ENCODE measurements at places on chromosomes 2 and 18.

- H3K27me3 ChIP-seq, result no peaks in the 10 kb centered on the region
- no peak overlapping the region for H3K27ac ChIP-seq
- H3K36me3 ChIP-seq, result no peaks in the 10 kb centered on the region
- H3K4me1 ChIP-seq, result no peaks in the 10 kb centered on the region
- H3K4me3 ChIP-seq, result no peak overlapping the region
These were observed 15.5 kb upstream of the GNAL start for GRCh38 chr18:11673560-11673959.

GRCh38 chr2:72126186-72127100, 21.2 kb downstream of the CYP26B1 start:
- no peaks in the 10 kb centered on the region for H3K36me3 ChIP-seq
- no peaks in the 10 kb centered on the region for H3K27me3 ChIP-seq
- H3K4me3 ChIP-seq, result no peak overlapping the region
- no peak for DNase-seq

GRCh38 chr18:31217038-31217849, 54.6 kb upstream of the DSC1 start:
- DNase-seq, result no peak
- H3K27ac ChIP-seq, result no peak overlapping the region
- 0 out of 2 replicates have a peak, but pooled peaks cover 8% of the 10 kb centered on the region for H3K36me3 ChIP-seq

GRCh38 chr2:160294339-160294803, 94.3 kb upstream of the ITGB6 start:
- no peaks in the 10 kb centered on the region for H3K27me3 ChIP-seq
- H3K4me1 ChIP-seq, result no peaks in the 10 kb centered on the region
- no peak overlapping the region for H3K27ac ChIP-seq

GRCh38 chr2:99656994-99657393, 167.2 kb upstream of the REV1 start:
- H3K36me3 ChIP-seq, result no peaks in the 10 kb centered on the region
- peaks cover 6% of the 10 kb centered on the region for H3K4me1 ChIP-seq
- no peak overlapping the region for H3K4me3 ChIP-seq

- DNase-seq, result no peak
- H3K27me3 ChIP-seq, result no peaks in the 10 kb centered on the region
- H3K27ac ChIP-seq, result no peak overlapping the region
- no peaks in the 10 kb centered on the region for H3K36me3 ChIP-seq
- H3K4me3 ChIP-seq, result no peak overlapping the region
- no peaks in the 10 kb centered on the region for H3K4me1 ChIP-seq
These were observed 121.7 kb downstream of the INO80D start for GRCh38 chr2:205964111-205964761.

- H3K36me3 ChIP-seq, result no peaks in the 10 kb centered on the region
- no peak overlapping the region for H3K4me3 ChIP-seq
- no peak overlapping the region for H3K27ac ChIP-seq
- DNase-seq, result no peak
- no peaks in the 10 kb centered on the region for H3K4me1 ChIP-seq
These were observed 57.5 kb upstream of the MFF start for GRCh38 chr2:227267410-227268115.

DNA sequence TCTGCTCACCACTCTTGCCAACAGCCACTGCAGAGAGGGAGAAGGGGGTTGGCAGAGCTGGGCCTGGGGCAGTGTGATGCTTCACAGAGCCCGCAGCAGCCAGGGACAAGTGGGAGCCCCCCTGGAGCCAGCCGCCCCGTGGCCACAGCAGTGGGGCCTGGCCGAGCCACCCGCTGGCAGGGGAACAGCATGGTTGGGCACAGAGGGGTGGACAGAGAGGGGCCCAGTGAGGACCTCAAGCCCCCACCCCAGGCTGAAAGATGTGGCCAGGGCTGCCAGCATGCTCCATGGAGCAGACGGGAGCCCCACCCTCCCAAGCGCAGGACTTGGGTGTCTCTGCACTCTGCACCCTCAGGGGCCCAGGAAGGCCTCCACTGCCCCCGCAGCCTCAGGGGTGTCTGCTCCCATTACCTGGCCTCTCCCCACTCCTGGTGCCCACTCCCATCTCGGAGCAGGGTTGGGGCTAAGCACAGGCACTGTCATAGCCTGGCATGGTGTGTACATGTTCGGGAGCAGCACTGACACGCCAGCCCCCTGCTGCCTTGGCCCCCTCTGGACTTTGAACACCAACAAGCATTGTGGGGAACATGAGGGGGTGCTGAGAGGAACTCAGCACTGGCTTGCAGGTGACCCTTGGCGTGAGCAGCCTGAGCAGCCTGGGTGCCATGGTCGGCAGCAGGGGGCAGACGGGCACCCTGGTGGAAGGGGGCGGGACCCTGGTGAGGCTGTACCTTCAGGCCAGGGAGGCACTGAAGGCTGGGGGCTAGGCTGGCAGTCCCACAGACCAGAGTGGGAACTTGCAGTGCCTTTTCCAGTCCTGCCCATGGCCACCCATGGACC, 279.6 kb upstream of the CYP26B1 start:
- DNase-seq, result no peak
- no peak overlapping the region for H3K4me3 ChIP-seq
- H3K27ac ChIP-seq, result no peak overlapping the region
- no peaks in the 10 kb centered on the region for H3K36me3 ChIP-seq

DNA sequence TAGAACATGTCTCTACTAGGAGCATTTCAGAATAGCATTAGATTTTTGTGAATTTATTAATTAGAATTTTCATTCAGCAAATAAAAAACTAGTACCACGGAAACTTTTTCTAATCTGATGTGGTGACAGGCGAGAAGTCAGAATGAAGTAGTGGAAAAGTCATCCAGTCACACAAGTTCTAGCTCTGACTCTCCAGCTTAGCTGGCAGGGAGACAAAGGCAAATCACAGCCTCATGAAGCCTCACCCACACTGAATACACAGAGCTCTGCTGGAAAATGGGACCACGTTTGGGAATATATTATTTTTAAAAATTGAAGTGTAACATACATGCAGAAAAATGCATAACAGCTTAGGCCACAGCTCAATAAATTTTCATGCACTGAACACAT, 86.1 kb downstream of the L3MBTL4 start:
- H3K4me3 ChIP-seq, result no peak overlapping the region
- H3K27ac ChIP-seq, result no peak overlapping the region
- DNase-seq, result no peak
- H3K36me3 ChIP-seq, result 0 out of 2 replicates have a peak, but pooled peaks cover 3% of the 10 kb centered on the region

GRCh38 chr2:191870744-191871143, 23.9 kb upstream of the CAVIN2 start:
- no peaks in the 10 kb centered on the region for H3K36me3 ChIP-seq
- H3K4me3 ChIP-seq, result no peak overlapping the region
- H3K27me3 ChIP-seq, result no peaks in the 10 kb centered on the region
- no peak overlapping the region for H3K27ac ChIP-seq
- DNase-seq, result peak; percentile 53

- H3K4me3 ChIP-seq, result no peak overlapping the region
- no peak overlapping the region for H3K27ac ChIP-seq
- no peaks in the 10 kb centered on the region for H3K27me3 ChIP-seq
- no peak for DNase-seq
- H3K36me3 ChIP-seq, result no peaks in the 10 kb centered on the region
These were observed 1204.0 kb upstream of the ZEB2 start for GRCh38 chr2:145723872-145724271.

- H3K4me3 ChIP-seq, result no peak overlapping the region
- no peak overlapping the region for H3K27ac ChIP-seq
These were observed 1.8 kb upstream of the DUSP2 start for GRCh38 chr2:96146881-96147592.

DNA sequence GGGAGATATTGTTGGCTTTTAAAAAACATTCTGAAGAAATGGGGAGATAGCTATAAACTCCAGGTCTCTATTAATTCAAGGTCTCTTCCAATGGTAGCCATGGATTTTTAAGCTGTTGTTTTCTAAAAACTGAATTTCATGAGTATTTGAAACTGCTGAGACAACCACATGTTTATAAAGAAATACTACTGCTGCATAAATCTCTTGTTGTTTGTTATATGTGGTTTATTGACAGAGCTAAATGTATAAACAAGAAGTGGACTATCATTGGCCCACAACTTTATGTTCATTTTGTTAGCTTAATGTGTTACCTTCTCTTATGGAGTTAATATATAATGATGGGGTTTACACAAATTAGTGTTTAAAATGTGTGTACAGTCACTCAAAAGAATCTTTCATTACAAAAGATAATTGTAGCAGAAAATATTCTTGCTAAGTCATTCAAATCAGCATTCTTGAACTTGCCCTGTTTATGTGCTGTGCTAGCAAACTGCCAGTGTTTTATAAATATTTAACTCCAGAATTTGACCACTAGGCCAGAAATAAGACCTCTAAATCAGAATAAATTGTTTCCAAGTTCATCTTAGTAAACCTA, 242.1 kb downstream of the TMX3 start:
- H3K4me3 ChIP-seq, result no peak overlapping the region
- DNase-seq, result no peak
- no peak overlapping the region for H3K27ac ChIP-seq

- no peaks in the 10 kb centered on the region for H3K36me3 ChIP-seq
- no peak for DNase-seq
- H3K4me1 ChIP-seq, result peaks cover 14% of the 10 kb centered on the region
These were observed 169.2 kb downstream of the LNPK start for GRCh38 chr2:175832866-175833265.

DNA sequence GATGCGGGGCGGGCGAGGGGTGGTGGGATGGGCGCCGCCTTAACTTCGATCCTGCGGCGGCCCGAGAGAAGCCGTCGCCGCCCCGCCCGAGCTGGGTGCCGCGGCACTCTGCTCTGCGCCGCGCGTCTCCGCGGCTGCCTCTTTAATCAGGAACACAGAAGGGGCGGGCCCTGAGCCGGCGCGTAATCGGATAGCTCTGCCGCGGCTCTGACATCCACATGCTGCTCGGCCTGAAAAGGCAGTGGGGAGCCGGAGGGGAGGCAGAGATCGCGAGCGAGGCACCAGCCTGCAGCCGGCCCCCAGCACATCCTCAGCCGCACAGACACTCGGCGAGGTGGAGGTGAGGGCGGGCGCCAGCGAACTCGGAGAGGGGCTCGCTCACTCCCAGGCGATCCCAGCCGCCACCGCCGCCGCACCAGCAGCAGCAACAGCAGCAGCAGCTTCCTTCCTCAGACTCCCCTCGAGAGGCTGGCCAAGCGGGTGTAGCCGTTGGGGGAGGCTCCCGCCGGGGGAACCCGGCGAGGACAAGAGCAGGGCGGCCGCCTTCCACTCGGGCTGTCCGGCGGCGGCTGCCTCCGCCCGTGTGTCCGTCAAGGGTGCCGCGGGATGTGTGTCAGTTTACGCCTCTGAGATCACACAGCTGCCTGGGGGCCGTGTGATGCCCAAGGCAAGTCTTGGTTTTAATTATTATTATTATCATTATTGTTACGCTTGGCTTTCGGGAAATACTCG, at the start of gene NRP2:
TSS of gene NRP2 (plus strand) at position 263 of the 732 bp plus-strand sequence. CDS start 790 bp downstream, outside the sequence.
- peak; percentile 96 for DNase-seq
- no peak within 1 kb of the TSS for H3K27ac ChIP-seq
- peaks cover 35% of the 10 kb centered on the region for H3K4me1 ChIP-seq
- peak within 1 kb of the TSS; percentile 84 for H3K4me3 ChIP-seq
- H3K36me3 ChIP-seq, result no peaks in the 10 kb centered on the region

All from GM23338 (cell line).